Liver (tissue), 10 donors: ENCODE measurements at places on chromosomes 3 and 15.

DNA sequence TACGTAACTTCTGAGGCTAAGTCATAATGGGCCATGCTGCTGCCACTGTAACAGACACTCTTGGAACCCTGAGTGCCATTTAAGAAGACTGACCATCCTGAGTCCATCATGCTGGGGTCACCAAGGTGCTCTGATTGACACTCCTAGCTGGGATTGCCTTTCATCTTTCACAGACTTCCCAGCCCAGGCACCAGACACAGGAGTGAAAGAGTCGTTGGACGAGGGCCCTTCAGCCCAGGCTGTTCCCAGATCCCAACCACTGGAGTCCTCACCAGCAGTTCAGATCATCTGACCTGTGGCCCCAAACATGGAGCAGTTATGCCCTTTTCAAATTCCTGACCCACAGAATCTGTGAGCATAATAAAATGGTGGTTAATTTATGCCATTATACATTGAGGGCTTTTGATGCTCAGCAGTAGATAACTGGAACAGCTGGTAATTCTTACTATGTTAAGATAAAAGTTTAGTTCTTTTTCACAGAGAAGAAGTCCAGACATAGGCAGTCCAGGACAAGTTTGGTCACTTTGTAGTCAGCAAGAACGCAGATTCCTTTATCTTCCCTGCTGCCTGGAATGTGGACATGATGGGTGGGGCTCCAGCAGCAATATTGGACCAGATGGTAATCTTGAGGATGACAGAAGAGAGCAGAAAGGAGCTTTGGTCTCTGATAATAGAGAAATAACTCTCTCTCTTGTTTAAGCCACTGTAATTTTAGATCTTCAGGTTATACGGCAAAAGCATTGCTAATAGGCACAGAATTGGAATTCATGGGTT lies 7.3 kb upstream of the EHD4 start:
- DNase-seq = no peak

- no peak for DNase-seq
These were observed 137.2 kb upstream of the EPHA6 start for GRCh38 chr3:96677156-96677555.

DNA sequence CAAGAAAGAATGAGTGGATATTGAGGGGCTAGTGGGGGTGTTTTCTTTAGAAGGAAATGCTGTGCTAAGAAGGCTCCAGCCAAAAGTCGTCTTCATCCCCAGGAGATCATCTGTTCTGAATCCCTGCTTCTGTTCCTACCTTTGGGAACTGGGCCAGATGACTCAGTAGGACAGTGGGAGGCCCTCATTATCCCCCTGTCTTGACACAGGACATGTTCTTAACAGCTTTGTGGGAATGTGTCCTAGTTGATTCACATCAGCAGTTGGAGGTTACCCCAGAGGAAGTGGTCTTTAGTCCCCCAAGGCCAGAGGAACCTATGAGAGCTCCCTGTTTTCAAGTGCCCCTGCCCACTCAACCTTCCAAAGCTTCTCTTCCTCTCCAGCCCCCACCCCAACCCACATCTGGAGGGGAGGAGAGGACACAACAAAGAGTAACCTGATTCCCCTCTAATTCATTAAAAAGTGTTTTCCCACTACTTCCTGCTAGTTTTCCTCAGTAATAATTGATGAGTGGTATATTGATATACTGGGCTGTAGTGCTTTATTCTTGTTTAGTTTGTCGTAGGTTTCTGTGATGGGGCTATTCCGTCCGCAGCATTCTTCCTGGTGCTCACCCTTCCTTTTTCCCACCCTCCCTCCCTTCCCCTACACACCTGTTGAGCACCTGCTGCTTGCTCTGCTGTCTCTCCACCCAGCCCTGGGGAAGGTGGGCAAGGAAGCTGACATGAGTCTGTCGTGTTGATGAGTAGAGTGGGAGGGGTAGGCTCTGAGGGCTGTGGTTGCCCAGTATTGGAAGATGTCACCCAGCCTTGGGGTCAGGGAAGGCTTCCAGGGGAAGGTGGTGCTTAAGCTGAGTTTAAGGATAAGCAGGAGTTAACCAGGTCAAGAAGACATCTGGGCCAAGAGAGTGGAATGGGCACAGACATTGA lies 9.3 kb downstream of the PXYLP1 start:
- no peak for DNase-seq

DNA sequence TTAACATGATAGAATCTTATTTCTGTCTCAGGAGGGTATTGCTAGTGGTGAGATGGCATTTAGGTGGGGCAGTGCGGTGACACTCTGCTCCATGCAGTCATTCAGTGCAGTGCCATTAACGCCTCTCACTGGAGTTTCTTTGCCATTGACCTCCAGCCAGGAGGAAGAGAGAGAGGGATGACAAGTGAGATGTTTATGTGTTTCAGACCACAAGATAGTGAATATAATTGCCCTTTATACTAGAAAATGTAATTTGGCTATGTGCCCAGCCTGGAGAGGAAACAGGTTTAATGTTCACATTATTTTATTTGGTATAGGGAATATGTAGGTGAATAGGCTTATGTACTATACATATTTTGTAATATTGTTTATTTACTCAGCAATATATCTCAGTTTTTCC lies 84.5 kb downstream of the ZIC1 start:
- no peak for DNase-seq

- no peak for DNase-seq
These were observed 308.2 kb downstream of the PLCL2 start for GRCh38 chr3:17192995-17193394.
